ENCODE measurements at places on chromosomes 5 and 9. TPM values are rescaled to one million over a fixed set of nuclear protein-coding genes. Genes with fewer than 3 reads are reported as not detected.

The CTSV gene
- total RNA-seq: 7.2 TPM

The SH3GL2 gene
- total RNA-seq: 1.1 TPM

The ZCCHC7 gene
- 21.6 TPM for total RNA-seq

The SHISAL2B gene
- total RNA-seq: 0.55 TPM

The SPRY4 gene
- 42.1 TPM for total RNA-seq

The ZNF883 gene
- 8.7 TPM for total RNA-seq

The FOXD4L4 gene
- 0.16 TPM for total RNA-seq

The SPDL1 gene
- total RNA-seq: 53.3 TPM

The ARID3C gene
- total RNA-seq: not detected

DNA sequence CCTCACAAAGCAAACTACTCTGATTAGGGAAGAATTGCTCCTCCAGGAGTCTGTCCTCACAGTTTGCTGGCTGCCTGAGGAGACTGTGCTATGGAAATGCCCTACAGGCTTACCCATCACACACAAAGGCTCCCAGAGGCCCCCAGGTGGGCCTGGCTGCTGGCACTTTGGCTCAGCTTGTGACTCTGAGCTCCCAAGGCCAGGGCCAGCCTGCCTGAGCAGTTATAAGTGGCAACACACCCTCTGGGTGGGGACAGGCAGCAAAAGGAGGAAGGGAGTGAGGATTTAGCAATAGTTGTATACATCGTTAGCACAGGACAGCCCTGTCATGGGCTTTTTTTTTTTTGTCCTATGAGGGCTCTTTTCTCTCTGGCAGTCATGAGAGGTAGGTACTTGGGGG is 103.5 kb downstream of the DAPK1 start:
- peaks cover 47% of the 10 kb centered on the region for H3K4me1 ChIP-seq
- no peak for DNase-seq
- H3K4me3 ChIP-seq: no peak overlapping the region
- H3K27me3 ChIP-seq: no peaks in the 10 kb centered on the region
- H3K36me3 ChIP-seq: peaks cover 8% of the 10 kb centered on the region
- H3K27ac ChIP-seq: no peak overlapping the region

DNA sequence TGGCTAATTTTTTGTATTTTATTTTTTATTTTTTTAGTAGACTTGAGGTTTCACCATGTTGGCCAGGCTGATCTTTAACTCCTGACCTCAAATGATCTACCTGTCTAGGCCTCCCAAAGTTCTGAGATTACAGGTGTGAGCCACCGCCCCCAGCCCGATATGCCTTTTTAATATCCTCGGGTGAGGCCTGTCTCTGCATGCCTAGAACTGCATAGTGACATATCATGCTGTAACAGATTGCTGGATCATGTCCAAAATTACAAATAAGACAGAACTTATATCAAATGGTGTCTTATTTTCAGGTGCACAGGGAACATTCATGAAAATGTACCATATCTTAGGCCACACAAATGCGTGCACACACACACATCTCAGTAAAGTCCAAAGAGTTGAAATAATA is 39.1 kb upstream of the PJA2 start:
- no peak for DNase-seq
- H3K36me3 ChIP-seq: no peaks in the 10 kb centered on the region
- peaks cover 13% of the 10 kb centered on the region for H3K4me1 ChIP-seq
- H3K27ac ChIP-seq: no peak overlapping the region
- H3K4me3 ChIP-seq: no peak overlapping the region
- no peaks in the 10 kb centered on the region for H3K27me3 ChIP-seq

DNA sequence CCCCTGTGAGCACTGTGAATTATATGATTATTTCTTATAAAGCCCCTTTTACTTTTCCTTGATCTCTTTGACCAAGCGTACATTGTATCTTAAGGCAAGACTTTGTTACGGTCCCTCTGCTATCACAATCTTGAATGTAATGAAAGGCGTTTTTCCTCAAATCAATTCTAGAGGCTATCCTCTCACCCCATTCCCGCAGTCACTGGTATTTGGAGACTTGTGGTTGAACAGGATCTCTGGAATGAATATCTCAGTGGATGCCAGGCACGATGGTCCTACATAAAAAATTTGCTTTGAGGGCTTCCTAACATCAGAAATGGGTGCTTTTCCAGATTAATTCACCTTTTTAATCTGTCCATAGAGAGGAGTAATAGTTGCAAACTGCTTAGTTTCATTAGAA is 151.4 kb upstream of the PAPPA start:
- H3K4me1 ChIP-seq: no peaks in the 10 kb centered on the region
- no peak overlapping the region for H3K27ac ChIP-seq
- H3K4me3 ChIP-seq: no peak overlapping the region
- no peak for DNase-seq
- H3K36me3 ChIP-seq: no peaks in the 10 kb centered on the region

GRCh38 chr5:21237461-21237860 is 1249.5 kb upstream of the CDH18 start:
- H3K4me3 ChIP-seq: no peak overlapping the region
- DNase-seq: no peak
- no peaks in the 10 kb centered on the region for H3K4me1 ChIP-seq
- H3K27me3 ChIP-seq: no peaks in the 10 kb centered on the region
- no peaks in the 10 kb centered on the region for H3K36me3 ChIP-seq
- H3K27ac ChIP-seq: no peak overlapping the region

- no peaks in the 10 kb centered on the region for H3K27me3 ChIP-seq
- peak overlapping the region; percentile 82 for H3K4me3 ChIP-seq
- H3K36me3 ChIP-seq: no peaks in the 10 kb centered on the region
- peak overlapping the region; percentile 54 for H3K27ac ChIP-seq
- peaks cover 70% of the 10 kb centered on the region for H3K4me1 ChIP-seq
Observed at GRCh38 chr5:2538169-2538568, 213.3 kb downstream of the IRX2 start.

DNA sequence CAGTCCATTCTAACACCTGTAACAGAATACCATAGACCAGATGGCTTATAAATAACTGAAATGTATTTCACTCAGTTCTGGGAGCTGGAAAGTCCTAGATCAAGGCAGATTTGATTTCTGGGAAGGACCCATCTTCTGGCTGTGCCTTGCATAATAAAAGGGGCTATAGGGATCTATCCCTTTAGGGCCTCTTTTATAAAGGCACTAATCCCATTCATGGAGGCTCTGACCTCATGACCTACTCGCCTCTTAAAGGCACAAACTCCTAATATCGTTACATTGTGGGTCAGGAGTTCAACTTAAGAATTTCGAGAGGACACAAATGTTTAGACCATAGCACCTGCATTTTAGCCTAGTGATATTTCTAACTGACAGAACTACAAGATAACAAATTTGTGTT is 619.0 kb downstream of the CDH18 start:
- H3K4me1 ChIP-seq: peaks cover 5% of the 10 kb centered on the region
- H3K27ac ChIP-seq: no peak overlapping the region

GRCh38 chr5:61790678-61791077 is 458.6 kb downstream of the ZSWIM6 start:
- peaks cover 6% of the 10 kb centered on the region for H3K4me1 ChIP-seq
- no peak overlapping the region for H3K27ac ChIP-seq
- no peaks in the 10 kb centered on the region for H3K27me3 ChIP-seq
- H3K4me3 ChIP-seq: no peak overlapping the region

DNA sequence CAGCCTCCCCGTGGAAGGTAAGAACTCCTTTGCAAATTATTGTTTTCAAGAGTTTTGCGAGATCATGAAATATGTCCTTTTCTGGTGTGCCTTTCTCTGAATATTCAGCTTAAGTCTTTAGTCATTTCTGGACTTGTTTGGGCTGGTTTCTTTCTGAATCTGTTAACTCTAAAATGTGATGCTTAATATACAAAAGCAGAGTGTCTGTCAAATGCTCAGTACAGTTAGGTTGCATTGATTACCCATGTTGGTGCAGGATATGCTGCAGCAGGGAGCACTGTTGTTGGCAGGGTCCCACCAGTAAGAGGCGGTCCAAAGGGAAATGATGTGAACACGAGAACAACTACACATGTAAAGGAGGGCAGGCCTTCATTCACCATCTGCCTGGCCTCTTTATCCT is 47.7 kb downstream of the SPTAN1 start:
- H3K36me3 ChIP-seq: peaks cover 5% of the 10 kb centered on the region
- no peaks in the 10 kb centered on the region for H3K27me3 ChIP-seq

- no peaks in the 10 kb centered on the region for H3K4me1 ChIP-seq
- no peak overlapping the region for H3K27ac ChIP-seq
- no peak for DNase-seq
- H3K4me3 ChIP-seq: no peak overlapping the region
- H3K36me3 ChIP-seq: no peaks in the 10 kb centered on the region
Observed at GRCh38 chr9:138024831-138025291, 147.3 kb downstream of the CACNA1B start.

DNA sequence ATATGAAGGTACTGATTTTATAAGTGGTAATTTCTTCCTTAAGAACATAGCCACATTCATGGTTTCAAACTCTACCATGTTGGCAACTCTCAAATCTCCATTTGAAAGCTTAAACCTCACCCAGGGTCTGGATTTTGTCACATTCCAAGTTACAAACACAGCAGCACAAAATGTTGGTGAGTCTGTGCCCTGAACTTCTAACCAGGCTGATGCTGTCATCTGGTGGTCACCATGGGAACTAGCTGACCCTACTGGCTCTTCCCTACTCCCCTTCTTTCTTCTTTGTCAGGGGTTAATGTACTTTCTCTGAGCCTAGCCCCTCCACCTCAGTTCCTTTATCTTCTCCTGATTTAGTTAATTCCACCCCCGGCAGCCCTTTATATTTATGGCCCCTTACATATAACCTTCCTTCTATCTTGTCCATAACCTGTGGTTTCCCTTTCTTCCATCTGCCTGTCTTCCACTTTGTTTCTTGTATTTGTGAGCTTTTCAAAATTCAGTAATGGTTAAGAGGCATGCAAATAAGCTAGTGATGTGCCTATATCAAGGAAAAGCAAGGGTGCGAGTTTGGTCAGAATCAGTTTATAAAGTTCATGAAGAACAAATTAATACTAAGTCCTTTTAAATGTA is 35.9 kb downstream of the TGFBR1 start:
- H3K4me1 ChIP-seq: peaks cover 23% of the 10 kb centered on the region
- H3K27ac ChIP-seq: no peak overlapping the region

- peaks cover 18% of the 10 kb centered on the region for H3K36me3 ChIP-seq
- no peak overlapping the region for H3K27ac ChIP-seq
- DNase-seq: no peak
- H3K27me3 ChIP-seq: no peaks in the 10 kb centered on the region
- no peaks in the 10 kb centered on the region for H3K4me1 ChIP-seq
- no peak overlapping the region for H3K4me3 ChIP-seq
Observed at GRCh38 chr5:91018200-91018599, 364.9 kb downstream of the ARRDC3 start.

DNA sequence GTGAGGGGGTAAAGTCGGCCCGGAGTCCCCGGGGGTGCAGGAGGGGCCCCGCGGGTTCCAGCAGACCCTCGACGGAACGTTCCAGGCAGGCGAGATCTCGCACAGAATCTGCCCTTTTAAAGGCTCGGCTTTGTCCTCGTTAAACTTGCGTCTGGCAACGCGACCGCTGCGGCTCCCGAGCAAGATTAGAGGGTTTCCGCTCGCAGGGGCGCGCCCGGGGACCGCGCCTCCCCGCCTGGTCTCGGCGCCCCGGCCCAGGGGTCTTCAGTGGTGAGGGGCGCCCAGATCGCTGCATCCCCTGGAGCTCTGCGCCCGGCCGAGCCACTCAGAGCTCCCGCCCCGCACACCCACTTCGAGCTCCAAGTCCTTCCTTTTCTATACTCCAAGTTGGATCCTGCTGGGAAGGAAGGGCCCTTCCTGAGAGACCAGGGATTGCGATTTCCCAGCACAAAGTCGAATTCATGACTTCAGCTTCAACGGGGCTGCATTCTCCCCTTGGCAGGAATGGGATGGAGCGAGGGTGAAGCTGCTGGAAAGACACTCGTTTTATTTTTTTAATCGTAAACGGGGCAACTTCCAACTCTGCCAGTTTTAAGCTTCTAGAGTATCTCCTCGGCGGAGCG is 11.3 kb downstream of the PROP1 start:
- H3K4me1 ChIP-seq: no peaks in the 10 kb centered on the region
- DNase-seq: no peak
- H3K27ac ChIP-seq: no peak overlapping the region

DNA sequence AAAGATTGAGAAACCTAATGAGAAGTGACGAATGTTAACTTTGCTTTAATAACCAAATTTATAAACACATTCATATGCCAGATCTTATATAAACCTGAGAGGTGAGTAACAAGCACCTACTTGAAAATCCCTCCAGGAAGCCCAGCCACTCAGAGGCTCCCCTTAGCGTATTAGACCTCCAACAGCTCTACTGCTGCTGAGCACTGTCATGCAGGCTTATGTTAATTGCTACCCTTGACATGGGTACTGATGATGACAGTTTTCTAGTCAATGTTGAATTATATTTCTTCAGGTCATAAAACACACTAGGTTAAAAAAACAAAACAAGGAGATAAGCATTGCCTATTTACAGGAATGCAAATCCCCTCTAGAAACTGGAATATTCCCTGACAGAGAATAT is 161.2 kb downstream of the MPDZ start:
- H3K4me3 ChIP-seq: no peak overlapping the region
- peaks cover 20% of the 10 kb centered on the region for H3K36me3 ChIP-seq
- H3K27me3 ChIP-seq: no peaks in the 10 kb centered on the region
- DNase-seq: no peak

DNA sequence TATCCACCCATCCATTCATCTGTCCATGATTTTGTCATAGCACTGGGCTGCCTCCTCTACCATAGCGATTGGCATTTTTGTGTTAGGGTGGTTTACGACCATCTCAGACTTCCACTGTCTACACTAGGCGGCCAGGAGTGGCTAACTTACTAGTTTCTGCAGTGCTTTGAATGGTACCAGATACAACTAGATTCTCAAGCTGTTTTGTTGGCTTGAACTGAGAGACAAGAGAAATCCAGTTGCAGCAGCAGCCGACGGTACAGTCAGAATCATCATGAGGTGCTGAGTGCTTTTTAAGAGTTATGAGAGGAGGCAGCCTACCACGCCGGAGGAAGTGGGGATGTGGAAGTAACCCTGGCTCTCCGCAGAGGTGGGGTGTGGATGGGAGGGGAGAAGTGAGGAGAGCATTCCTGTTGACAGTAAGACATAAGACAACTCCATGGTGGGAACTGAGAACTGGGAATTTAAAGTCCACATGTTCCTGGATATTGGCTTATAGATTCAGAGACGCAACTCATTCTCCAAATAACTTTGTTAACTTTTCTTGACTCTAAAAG is 27.9 kb downstream of the COL5A1 start:
- no peak for DNase-seq
- peaks cover 2% of the 10 kb centered on the region for H3K27me3 ChIP-seq
- no peak overlapping the region for H3K4me3 ChIP-seq
- peaks cover 5% of the 10 kb centered on the region for H3K36me3 ChIP-seq
- H3K4me1 ChIP-seq: peaks cover 13% of the 10 kb centered on the region
- no peak overlapping the region for H3K27ac ChIP-seq

GRCh38 chr9:133525677-133526076 is 918 bp upstream of the MYMK start:
- no peak overlapping the region for H3K4me3 ChIP-seq
- DNase-seq: no peak
- peaks cover 14% of the 10 kb centered on the region for H3K27me3 ChIP-seq
